ENCODE measurements at places on chromosomes 3 and 15.

DNA sequence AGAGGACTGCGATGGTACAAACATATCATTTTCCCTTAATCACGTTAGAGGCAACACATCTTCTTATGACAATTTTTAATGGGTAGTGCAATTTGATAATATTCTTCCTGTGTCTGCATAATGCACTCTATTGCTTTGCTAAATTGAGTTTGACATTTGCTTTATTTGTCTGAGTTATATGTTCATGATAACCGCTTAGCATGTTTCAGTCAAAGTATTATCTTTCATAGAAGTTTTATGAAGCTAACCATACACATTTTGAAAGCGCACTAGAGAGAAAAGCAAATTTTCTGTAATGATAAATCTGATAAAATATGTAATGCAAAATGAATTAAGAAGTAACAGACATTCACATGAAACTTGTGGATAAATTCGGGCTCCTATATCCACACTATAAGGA, 1276.9 kb downstream of the ZPLD1 start:
- no peak for DNase-seq
- H3K4me1 ChIP-seq = no peaks in the 10 kb centered on the region
- no peak overlapping the region for H3K4me3 ChIP-seq
- H3K27ac ChIP-seq = no peak overlapping the region

GRCh38 chr3:100957261-100957986, 35.8 kb downstream of the ABI3BP start:
- H3K27ac ChIP-seq = no peak overlapping the region
- H3K4me3 ChIP-seq = no peak overlapping the region
- no peaks in the 10 kb centered on the region for H3K4me1 ChIP-seq
- H3K36me3 ChIP-seq = no peaks in the 10 kb centered on the region
- DNase-seq = no peak

- H3K4me1 ChIP-seq = no peaks in the 10 kb centered on the region
- no peak overlapping the region for H3K27ac ChIP-seq
- no peaks in the 10 kb centered on the region for H3K27me3 ChIP-seq
- no peak for DNase-seq
- H3K4me3 ChIP-seq = no peak overlapping the region
- H3K36me3 ChIP-seq = no peaks in the 10 kb centered on the region
Observed at GRCh38 chr15:81562986-81563385, 189.0 kb upstream of the TMC3 start.

DNA sequence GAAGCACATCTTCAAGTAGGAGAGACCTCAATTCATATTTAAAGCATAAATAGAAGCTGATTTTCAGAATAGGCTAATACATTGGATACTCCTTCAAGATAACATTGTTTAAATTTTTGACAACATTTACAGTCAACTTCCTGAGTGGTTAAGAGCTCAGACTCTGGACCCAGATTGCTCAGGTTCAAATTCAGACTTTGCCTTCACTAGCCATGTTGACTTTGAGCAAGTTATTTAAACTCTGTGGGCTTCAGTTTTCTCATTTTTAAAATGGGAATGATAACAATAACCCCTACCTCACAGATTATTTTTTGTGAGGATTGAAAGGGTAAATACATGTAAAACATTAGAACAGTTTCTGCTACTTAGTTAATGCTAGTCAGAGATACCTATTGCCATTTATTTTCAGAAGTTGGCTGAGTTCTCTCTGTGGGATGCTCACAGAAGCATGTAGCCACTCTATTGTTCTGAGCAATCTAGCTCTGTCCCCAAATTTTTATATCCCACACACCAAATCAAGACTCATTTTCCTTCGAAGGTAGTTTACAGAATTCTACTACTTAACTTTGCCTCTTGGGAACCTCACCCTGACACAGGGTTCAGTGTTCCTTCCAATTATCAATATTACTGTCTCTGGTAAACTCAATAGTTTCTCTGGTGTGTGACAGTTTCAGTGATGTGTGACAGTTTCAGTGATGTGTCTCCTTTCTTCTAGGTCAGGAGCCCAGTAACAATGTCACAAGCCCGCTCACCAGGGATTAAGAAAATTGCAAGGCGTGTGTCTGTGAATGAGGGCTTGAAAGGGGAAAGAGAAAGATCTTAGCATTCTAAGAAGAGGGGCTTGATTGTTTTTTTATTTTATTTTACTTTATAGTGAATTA, 79.4 kb upstream of the OSTN start:
- DNase-seq = no peak
- no peaks in the 10 kb centered on the region for H3K36me3 ChIP-seq
- no peaks in the 10 kb centered on the region for H3K27me3 ChIP-seq
- H3K4me3 ChIP-seq = no peak overlapping the region

DNA sequence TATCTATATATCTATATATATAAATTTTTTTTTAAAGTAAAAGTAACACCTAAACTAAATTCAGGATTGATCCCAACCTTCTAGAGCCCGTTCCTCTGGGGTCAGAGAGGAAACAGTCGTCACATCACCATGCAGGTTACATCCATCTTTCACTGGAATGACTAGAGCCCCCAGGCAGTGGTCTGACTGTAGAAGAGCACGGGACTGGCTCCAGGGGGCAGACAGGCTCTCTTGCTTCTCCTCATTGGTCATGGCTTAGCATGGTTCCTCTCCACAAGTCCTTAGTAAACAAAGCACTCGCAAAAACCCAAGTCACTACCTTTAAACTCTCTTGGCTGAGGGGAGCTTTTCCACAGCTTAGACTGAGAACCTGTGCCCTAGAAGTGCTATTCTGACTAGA, 110.5 kb downstream of the NR2F2 start:
- no peaks in the 10 kb centered on the region for H3K4me1 ChIP-seq
- H3K27me3 ChIP-seq = no peaks in the 10 kb centered on the region
- DNase-seq = no peak
- no peak overlapping the region for H3K4me3 ChIP-seq
- H3K36me3 ChIP-seq = no peaks in the 10 kb centered on the region

DNA sequence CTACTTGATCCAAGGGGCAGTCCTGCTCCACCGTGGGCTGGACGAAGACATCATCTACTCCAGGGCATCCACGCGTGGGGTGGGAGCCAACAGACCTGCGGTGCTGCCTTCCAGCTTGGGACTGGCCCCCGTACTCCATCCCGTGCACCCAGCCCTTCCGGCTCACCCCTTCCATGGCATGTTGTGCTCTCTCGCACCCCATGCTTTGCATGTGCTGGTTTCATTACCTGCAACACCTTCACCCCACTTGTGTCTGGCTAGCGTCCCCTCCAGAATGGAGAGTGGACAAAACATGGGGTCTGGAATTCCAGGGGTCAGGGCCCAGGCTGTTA, 30.2 kb downstream of the SEMA7A start:
- H3K36me3 ChIP-seq = no peaks in the 10 kb centered on the region
- H3K4me1 ChIP-seq = peaks cover 14% of the 10 kb centered on the region
- H3K4me3 ChIP-seq = no peak overlapping the region
- no peaks in the 10 kb centered on the region for H3K27me3 ChIP-seq

DNA sequence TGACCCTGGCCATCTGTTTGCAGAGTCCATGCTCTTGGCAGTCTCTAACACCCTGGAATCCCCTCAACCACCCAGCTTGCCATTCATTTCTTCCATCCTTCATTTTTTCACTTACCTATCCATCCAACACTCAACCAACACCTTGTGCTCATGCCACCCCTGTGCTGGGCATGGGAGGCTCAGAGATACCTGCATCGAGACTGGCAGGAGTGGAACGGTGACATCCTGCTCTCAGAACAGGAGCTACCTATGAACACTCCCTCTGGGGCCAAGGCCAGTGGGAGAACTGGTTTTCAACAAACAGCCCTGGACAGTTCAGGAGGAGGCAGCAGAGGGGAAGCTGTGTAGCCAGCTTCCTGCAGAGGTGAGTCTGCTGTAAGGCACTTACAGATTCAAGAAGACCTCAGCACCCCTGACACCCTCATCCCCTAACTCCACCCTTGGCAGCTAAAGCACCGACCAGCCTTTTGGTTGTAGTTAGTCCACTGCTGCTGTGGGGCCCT, 19.5 kb upstream of the ATP2B2 start:
- peak; percentile 31 for DNase-seq
- H3K27me3 ChIP-seq = no peaks in the 10 kb centered on the region
- no peak overlapping the region for H3K27ac ChIP-seq
- H3K4me3 ChIP-seq = no peak overlapping the region

DNA sequence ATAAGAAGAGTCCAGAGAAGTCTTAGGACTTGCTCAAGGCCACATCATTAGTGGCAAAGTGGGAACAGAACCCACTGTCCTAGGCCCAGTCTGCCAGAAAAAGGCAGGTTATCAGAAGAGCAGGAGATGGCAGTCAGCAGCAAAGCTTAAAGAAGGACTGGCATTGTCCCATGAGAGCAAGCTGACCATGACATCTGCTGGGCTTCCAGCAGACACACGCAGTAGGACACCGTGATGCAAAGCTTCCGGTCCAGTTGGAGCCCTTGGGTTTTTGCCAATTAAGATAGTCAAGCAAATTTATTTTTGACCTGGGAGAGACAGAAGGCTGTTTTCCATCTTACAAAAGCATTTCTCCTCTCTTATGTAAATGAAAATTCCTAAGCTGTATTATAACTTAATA, 42.1 kb downstream of the ZBTB38 start:
- no peaks in the 10 kb centered on the region for H3K4me1 ChIP-seq
- H3K36me3 ChIP-seq = no peaks in the 10 kb centered on the region
- H3K27ac ChIP-seq = no peak overlapping the region
- no peak for DNase-seq

DNA sequence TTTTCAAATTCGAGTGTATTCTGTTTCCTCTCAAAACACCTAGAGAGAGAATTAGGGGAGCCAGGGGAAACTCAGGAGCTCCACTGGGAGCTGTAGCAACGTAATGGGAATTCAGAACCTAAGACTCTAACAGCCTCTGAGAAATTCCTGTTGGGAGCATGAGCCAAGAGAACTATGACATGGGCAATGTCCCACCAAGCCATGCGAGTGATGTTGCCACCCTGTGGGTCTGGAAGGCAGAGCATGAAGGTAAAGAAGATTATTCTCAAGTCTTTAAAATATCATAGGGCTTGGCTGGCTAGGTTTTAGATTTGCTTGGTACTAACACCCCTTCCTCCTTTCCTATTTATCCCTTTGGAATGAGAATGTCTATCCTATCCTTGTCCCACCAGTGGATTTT, 392.6 kb upstream of the ADAMTS9 start:
- H3K4me3 ChIP-seq = no peak overlapping the region
- no peak for DNase-seq
- peaks cover 1% of the 10 kb centered on the region for H3K27me3 ChIP-seq
- H3K4me1 ChIP-seq = 0 out of 2 replicates have a peak, but pooled peaks cover 3% of the 10 kb centered on the region
- H3K27ac ChIP-seq = no peak overlapping the region
- no peaks in the 10 kb centered on the region for H3K36me3 ChIP-seq

DNA sequence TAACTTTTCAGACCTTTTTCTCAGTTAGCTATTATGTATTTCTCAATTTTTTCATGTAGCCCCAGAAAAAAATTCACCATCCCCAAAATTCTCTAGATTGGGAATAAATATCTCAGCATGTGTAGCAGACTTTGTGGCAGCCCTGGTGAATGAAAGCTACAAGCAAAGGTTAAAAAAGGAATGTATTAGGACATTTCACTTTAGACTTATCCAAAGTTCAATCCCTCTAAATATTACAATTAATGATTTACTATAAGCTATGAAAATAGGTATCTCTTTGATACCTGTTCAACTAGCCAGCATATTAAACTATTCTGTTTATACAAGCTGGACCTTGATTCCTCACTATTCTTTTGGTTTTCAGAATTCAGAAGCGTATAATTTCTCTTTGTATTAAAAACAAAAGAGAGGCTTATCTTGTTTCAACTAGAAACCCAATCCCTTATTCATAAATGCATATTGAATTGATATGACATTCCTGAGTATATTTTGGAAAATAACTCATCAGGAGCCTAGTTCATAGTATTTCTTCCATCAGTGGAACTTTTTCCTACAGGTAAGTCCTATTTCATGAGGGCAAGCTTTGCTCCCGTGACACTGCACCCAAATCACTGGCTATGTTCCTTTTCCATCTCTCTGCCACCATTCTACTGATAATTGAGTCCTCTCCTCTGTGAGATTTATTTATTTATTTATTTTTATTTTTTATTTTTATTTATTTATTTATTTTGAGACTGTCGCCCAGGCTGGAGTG, 38.0 kb downstream of the WDR72 start:
- DNase-seq = no peak
- H3K27me3 ChIP-seq = no peaks in the 10 kb centered on the region
- no peaks in the 10 kb centered on the region for H3K4me1 ChIP-seq
- no peaks in the 10 kb centered on the region for H3K36me3 ChIP-seq

DNA sequence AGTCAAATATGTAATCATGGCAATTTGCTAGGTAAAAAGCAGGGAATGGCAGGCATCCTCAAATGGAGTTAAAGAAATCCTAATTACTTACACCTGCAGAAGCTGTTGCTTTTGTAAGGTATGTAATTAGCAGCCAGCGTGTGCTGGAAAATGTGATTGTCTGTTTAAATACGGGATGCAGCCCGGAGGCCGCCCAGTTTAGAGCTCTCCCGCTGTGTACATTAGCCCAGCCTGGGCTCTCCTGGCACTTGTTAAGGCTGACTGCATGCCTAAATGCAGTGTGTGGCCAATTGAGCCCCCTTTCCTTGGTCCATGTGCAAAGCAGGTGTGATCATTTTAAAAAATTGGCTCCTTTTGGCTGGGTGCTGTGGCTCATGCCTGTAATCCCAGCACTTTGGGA, 9.0 kb downstream of the DPH3 start:
- H3K4me1 ChIP-seq = no peaks in the 10 kb centered on the region
- no peak for DNase-seq
- H3K27me3 ChIP-seq = no peaks in the 10 kb centered on the region
- no peak overlapping the region for H3K27ac ChIP-seq

DNA sequence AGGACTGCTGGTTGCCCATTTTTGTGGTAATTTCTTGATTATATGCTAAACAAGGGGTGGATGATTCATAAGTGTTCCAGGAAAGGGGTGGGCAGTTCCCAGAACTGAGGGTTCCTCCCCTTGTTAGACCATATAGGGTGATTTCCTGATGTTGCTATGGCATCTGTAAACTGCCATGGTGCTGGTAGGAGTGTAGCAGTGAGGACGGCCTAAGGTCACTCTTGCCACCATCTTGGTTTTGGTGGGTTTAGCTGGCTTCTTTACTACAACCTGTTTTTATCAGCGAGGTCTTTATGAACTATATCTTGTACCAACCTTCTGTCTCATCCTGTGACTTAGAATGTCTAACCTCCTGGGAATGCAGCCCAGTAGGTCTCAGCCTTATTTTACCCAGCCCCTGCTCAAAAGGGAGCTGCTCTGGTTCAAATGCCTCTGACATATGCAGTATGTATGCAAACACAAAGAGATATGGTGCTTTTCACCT, 46.2 kb downstream of the C3orf38 start:
- H3K4me3 ChIP-seq = no peak overlapping the region
- H3K27ac ChIP-seq = no peak overlapping the region
- H3K36me3 ChIP-seq = no peaks in the 10 kb centered on the region
- no peaks in the 10 kb centered on the region for H3K4me1 ChIP-seq
- H3K27me3 ChIP-seq = no peaks in the 10 kb centered on the region

GRCh38 chr3:30342318-30343060, 263.9 kb upstream of the TGFBR2 start:
- no peak overlapping the region for H3K27ac ChIP-seq
- no peaks in the 10 kb centered on the region for H3K27me3 ChIP-seq
- DNase-seq = no peak
- no peaks in the 10 kb centered on the region for H3K4me1 ChIP-seq
- H3K4me3 ChIP-seq = no peak overlapping the region

- no peak for DNase-seq
- H3K36me3 ChIP-seq = peaks cover 11% of the 10 kb centered on the region
- H3K4me1 ChIP-seq = no peaks in the 10 kb centered on the region
- H3K27me3 ChIP-seq = no peaks in the 10 kb centered on the region
- no peak overlapping the region for H3K27ac ChIP-seq
- no peak overlapping the region for H3K4me3 ChIP-seq
Observed at GRCh38 chr15:42533246-42533645, 15.3 kb downstream of the LRRC57 start.

- no peak overlapping the region for H3K4me3 ChIP-seq
- no peak overlapping the region for H3K27ac ChIP-seq
- no peak for DNase-seq
- no peaks in the 10 kb centered on the region for H3K27me3 ChIP-seq
- H3K36me3 ChIP-seq = no peaks in the 10 kb centered on the region
- no peaks in the 10 kb centered on the region for H3K4me1 ChIP-seq
Observed at GRCh38 chr3:112012205-112012992, 13.7 kb downstream of the TAGLN3 start.
